Left forelimb (tissue), 1 donor: ENCODE measurements at places on chromosomes 2 and 18.

GRCh38 chr18:22685788-22686187 lies 247.3 kb upstream of the RBBP8 start:
- DNase-seq: no peak

DNA sequence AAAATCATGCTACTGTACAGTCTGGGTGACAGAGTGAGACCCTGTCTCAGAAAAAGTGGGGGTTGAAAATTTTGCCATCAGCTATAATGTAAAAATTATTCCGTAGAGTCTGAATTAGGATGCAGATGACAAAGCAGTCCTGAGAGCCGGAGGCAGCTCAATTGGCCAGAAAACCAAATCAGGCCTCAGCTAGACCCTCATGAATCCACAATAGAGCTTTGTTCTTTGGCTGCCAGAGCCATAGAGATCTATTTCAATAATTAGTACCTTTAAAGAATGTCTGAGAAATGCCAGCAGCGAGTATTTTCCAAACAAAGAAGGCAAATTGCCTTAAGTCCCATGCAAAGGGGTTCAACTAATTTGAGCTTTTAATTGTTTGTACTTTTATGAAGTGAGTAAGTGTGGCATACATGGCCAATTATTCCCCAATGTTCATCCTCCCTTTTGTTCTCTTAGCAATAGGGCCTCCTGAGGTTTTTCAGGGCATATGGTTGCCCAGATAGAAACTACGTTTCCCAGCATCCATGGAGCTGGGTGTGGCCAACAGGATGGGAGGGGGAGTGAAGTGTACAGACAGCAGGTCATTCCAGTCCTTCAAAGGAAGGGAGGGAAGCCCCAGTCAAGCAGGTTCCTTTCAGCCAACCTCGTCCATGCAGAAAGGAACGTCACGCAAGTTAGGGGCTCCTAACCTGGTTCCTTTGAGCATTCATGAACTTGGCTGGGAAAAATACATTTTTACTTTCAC lies 211.3 kb upstream of the APCDD1 start:
- no peak for DNase-seq

- no peak for DNase-seq
Measured at GRCh38 chr2:223606946-223607345, 4.8 kb upstream of the SCG2 start.

GRCh38 chr2:226776104-226776503 lies 23.5 kb downstream of the IRS1 start:
- DNase-seq: no peak

DNA sequence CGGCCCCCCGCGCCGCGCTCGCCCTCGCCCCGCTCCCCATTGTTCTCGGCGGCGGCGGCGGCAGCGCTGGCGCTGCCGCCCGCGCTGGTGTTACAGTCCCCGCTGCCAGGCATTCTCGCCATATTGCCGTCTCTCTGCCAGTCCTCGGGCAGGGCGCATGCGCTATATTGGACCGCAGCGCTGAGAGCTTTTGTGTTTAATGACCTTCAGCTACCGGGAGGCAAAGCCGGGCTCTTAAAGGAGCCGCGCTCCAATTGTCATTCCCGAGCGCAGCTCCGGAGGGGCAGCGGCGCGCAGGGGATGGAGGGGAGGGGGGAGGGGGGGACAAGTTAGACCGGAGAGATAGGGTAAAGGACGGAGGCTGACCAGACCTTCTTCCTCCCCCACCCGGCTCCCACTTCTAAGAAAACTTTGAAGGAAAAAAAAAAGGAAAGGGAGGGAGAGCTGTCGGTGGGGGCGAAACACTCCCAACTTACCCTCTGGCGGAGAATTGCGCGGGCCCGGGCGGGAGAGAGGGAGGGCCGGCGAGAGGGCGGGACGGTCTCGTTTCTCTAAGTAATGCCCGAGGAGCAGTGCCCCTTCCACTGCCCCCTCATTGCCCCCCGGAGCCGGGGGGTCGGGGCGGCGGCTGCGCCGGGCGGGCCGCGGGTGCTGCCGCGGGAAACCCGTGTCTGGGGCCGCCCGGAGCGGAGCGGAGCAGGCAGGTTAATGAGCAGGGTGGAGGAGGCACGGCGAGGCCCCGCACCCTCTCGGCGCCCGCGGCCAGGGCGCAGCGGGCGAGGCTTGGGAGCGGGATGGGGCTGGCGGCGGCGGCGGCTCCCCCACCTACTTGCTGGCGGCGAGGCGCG lies at the start of gene KCTD1:
KCTD1 (minus strand) TSS at position 139 of the 848 bp plus-strand sequence; CDS start at position 122, 17 bp downstream.
- DNase-seq: peak; percentile 84

- no peak for DNase-seq
Measured at GRCh38 chr2:116133381-116133942, 1681.0 kb upstream of the DDX18 start.

DNA sequence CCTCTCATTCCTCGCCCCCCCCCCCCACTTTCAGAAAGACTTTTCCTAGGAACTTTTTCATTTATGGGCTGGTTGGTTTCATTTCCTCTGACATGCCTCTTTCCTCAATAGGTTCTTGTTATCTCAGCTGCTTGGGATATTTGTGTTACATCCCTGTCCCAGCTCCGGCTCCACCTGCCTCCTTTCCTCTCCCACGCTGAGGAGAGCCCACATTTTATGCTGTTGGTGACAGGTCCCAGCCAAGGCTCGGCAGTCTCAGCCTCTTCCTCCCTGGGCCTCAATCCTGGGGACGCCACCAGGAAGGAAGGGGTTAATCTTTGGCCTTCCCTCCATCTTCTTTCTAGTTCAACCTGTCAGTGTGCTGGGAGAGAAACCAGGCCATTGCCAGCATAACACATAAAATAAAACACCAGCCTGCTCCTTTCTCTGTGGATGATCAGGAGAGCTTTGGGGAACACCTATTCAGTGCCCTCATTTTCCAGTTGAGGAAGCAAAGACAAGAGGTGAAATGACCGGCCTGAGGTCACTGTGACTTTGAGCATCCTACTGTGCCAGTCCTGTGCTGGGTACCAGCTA lies 216.9 kb upstream of the TNP1 start:
- no peak for DNase-seq

- no peak for DNase-seq
Measured at GRCh38 chr2:222751821-222752719, 80.6 kb downstream of the MOGAT1 start.

DNA sequence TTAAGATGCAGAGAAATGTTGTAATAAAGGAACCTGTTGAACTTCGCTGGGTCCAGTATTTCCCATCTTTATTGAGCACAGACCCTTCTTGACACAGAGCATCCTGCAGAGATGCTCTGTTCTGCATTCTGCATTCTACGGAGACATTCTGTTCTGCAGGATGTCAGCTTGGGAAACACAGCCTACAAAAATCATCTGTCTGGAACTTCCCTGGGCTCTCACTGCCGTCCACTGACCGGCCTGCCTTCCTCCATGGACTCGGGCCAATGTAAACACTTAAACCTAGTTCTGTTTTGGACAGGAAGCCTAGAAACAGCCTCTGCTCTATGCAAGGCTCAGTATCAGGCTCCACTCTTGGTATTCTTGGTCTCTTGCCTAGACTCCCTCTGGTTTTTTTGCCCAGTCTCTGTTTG lies 90.0 kb upstream of the PPP1CB start:
- no peak for DNase-seq
